ENCODE measurements at places on chromosomes 6 and 20.

- DNase-seq = no peak
Measured at GRCh38 chr6:144063246-144063743, 32.1 kb downstream of the SF3B5 start.

- no peak for DNase-seq
Measured at GRCh38 chr6:110933912-110934311, 24.6 kb upstream of the GTF3C6 start.

- DNase-seq = no peak
Measured at GRCh38 chr20:54207053-54207742, 689 bp upstream of the PFDN4 start.

DNA sequence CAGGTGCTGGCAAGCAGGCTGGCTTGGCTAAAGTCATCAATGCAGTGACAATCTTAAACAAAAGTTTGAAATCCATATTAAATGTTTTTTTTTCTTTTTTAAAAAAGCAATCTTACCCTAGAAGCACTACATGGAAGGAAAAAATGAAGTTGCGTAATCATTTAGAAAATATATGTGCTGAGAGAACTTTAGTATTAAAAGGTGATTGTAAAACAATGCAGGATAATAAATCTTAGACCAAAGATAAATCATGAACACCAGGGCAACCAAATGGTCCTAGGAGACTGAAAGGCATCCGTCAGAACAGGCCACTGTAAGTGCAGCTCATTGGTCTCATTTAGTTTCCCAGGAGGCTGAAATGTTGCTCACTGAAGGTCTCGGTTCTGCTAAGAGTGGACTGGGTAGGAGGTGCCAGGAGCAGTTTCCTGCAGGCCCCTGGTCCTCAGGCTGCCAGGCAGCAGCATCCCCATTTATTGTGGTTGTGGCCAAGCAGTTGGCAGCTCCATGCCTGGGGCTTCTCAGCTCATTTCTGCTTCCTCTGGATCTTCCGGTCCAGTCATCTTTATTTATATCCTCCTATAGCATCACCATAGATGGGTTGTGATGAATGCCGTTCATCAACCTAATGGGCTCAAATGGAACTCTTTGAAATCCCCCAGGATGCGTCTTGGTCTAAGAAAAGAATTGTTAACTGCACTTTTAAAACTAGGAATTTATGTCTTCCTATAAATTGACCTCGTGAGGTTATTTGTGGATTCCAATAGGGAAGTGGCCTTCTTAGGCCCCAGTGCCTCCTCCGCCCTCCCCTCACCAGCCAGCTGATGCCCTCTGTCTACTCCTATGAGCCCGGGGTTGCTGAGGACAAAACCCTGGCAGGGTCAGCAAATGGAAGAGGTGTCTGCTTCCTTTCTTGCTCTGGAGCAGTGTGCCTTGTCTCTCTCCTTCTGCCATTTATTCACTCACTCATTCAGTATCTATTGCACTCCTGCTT lies 269.0 kb downstream of the UST start:
- DNase-seq = no peak

DNA sequence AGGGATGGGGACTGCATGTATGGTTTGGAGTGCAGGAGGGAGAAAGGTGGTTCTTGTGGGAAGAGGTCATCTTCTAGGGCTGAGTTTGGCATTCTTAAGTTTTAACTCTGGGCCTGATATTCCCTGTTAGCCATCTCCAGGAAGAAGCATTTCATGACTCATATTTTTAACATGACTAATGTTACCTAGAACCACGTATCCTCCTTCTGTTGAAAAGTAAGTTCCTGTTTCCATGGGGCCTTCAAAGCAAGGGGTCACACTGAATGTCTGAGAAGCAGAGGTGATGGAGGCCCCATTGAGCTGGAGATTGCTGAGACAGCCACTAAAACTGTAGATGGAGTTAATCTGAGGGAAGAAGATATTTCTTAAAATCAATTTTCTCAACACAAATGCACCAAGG lies 30.2 kb downstream of the FAM229B start:
- DNase-seq = no peak

GRCh38 chr6:89297695-89298351 lies 17.3 kb downstream of the GABRR2 start:
- DNase-seq = peak; percentile 74

GRCh38 chr20:19026121-19026878 lies 186.1 kb upstream of the SLC24A3 start:
- DNase-seq = no peak

DNA sequence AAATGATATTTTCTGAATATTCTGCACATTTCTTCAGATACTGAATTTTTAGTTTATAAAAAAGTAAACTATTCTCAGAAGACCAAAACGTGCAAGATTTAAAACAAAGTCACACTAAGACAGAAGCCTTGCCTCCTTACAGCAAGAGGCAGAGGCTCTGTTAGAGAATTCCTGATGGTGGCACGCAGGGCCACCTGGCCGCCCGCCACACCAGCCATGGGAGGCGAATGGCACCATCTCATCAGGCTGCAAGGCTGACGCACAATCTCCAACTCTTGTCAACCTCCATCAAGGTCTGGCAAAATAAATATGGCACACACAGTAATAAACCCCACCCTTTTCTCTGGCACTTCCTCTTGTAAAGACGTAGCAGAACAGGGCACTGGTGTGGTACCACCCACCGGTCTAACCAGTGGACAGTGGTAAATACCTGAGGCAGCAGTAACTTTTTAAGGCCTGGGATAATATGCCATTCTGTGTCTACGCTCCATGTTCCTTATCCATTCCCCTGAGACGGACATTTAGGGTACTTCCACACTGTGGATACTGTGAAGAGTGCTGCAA lies 111.4 kb downstream of the WDR27 start:
- no peak for DNase-seq

DNA sequence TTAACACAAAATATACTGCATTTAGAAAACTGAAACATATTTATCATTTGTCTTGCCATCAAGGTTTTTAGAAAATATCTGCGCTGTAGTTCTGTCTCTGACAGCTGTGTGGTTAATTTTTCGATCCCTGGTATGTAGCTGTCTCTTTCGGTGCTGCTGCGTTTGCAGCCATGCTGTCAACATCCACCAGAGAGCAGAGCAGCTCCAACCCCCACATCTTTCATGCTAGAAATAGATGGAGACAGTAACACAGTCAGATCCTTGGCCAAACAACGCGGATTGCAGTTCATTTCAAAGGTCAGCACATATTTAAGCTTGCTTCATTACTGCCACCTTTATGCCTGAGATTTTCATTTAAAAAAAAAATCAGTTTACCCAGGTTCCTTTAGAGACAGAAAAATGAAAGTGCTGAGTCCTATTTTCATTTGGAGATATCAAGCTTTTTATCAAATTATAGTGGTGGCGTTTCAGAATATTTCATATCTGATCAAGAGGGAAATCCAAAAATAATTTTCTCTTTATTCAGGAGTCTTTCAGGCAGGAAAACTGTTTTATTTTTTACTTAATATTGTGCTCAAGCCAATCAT lies 157.7 kb upstream of the MMS22L start:
- no peak for DNase-seq

DNA sequence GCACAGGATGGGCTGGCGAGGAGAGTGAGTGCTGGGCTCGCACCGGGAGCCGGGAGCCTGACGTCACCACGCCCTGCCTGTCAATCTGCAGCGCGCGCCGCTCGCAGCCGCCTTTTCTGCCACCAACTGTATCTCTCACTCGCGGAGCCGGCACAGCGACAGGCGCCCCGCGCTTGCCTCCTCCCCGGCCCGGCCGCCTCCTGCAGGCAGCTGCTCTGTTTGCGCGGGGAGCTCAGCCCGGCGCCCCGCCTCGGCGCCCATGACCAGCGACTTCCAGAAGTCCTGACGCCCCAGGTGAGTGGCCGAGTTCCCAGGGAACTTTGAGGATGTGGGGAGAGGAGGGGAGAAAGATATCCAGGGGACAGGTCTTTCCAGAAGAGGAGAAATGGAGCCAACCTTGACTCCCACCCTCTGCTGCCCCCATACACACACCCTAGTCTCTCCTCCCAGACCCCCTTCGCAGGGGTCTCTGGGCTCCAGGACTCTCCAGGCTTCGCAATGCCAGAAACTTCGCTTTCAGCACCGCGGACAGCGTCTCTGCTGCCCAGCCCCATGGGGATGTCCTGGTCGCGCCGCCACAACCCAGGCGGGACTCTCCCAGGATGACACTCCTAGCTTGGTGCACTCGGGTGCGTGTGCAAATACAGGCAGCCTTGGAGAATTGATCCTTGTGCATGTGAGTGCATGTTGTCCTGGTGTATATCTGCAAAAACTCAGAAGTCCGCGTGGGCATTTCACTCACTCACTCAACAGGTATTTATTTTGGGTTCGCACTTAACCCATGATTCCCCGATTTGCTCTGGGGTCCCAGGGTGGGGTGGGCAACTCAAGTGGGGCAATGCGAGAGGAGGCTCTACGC lies at the start of gene GPR6:
Gene GPR6 (plus strand): TSS at position 138 of the 859 bp plus-strand sequence. CDS start 802 bp downstream, outside the sequence.
- peak; percentile 66 for DNase-seq

DNA sequence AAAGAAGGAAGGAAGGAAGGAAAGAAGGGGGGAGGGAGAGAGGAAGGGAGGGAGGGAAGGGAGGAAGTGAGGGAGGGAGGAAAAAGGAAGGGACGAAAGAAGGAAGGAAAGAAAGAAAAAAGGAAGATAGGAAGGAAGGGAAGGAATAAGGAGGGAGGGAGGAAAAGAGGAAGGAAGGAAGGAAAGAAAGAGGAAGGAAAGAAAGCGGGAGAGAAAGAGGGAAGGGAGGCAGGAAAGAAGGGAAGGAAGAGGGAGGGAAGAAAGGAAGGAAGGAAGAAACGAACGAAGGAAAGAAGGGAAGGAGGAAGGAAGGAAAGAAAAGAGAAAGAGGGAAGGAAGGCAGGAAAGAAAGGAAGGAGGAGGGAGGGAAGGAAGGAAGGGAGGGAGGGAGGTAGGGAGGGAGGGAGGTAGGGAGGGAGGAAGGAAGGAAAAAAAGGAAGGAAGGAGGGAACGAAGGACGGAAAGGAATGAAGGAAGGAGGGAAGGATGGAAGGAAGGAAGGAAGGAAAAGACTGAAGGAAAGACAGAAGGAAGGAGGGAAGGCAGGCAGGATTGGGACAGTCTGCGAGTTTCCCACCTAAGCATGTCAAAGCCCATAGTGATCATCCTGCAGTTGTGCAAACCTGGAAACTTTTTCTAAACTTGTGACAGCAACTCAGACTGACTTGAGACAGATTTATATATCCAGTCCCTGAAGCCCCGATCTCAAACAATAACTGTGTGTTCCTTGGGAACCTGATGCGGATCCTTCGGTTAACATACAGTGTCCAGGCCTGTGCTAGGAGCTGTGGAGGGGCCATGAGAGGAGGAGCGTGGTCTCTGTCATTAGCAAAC lies 59.8 kb upstream of the IYD start:
- no peak for DNase-seq

- DNase-seq = no peak
Measured at GRCh38 chr6:88730611-88731011, 232.8 kb downstream of the RNGTT start.

DNA sequence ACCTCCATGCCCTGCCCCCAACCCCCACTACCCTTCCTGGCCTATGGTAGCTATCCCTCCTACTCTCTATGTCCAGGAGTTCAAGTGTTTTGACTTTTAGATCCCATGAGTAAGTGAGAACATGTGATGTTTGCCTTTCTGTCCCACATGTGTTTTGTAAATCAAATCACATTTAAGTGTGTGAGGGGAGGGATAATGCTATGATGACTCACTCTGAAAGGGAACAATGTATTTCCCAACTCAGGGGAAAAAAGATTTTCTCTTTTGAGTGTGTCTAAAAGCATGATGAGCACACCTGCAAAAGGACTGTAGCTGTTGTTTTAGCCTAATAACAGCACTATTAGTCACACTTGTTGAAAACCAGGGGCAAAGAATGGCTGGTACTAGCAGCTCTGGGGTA lies 193.7 kb downstream of the GJA10 start:
- DNase-seq = no peak

DNA sequence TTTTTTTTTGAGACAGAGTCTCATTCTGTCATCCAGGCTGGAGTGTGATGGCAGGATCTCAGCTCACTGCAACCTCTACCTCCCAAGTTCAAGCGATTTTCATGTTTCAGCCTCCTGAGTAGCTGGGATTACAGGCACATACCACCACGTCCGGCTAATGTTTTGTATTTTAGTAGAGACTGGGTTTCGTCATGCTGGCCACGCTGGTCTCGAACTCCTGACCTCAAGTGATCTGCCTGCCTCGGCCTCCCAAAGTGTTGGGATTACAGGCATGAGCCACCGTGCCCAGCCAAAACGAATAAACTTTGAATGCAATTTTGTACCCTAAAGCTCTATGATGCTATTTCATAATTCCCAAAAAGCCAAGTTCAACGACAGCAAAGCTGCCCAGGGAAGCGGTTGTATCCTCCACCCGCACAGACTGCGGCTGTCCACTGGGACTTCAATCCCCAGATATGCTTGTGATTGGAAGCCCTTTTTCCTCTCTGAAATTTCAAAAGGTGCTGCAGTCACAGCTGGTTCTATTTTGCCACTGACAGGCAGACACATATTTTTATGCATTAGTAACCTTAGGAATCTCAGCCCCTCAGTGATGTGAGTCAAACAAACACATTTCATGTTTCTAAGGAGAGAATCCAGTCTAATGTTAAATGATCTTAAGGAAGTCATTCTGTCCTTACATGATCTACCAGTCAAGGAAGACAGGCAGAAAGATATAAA lies 8.7 kb upstream of the RAMACL start:
- DNase-seq = no peak

DNA sequence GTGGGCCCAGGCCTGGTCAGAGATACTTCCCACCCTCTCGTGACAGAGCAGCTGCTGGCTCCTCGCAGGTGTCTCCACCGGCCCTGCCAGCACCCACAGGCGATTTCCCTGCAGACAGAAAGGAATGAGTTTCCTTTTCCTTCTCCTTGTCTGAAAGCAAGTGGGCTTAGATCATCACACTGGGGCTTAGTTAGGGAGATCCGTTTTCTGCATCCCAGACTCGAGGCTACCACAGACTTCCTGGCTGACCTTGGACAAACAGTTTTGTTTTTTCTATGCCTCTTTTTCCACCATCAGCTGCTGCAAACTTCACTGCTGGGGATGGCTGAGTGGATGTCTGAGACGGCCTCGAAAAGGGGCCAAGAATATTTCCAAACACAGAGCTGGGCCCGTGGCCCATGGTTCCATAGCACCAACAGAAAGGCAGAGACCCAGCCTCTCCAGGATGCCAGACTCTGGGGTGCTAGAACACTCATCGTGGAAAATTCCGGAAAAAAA lies 86.5 kb downstream of the BANF2 start:
- no peak for DNase-seq

- no peak for DNase-seq
Measured at GRCh38 chr20:373171-373890, 7.2 kb upstream of the TRIB3 start.

DNA sequence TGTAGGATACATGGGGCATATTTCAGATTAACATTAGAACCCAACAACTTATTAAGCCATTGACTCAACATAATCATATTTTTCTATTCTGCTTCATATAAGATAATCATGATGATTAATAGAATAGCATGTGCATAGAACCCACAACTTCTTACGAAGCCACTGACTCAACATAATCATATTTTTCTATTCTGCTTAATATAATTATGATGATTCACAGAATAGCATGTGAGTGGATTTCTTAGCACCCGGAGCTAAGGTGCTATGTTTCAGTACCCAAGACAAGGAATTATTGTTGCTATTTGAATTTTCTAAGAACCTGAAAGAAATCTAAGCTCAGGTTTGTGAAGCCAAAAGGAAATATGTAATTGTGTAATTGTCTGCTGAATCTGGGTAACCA lies 96.8 kb downstream of the TENT5A start:
- DNase-seq = no peak

- no peak for DNase-seq
Measured at GRCh38 chr6:81985191-81985590, 232.7 kb upstream of the TENT5A start.

GRCh38 chr6:166916824-166917223 lies 39.5 kb downstream of the RNASET2 start:
- DNase-seq = no peak

All from stimulated activated effector memory CD8-positive, alpha-beta T cell treated with anti-CD3 and anti-CD28 coated beads, Interleukin-12 subunit alpha, Interleukin-12 subunit beta, amount 100 ng/mL, for 72 hours (primary cell).